Umbilical cord (tissue), 2 donors: ENCODE measurements at places on chromosomes 12 and 14. TPM values are rescaled to one million over a fixed set of nuclear protein-coding genes. Genes with fewer than 3 reads are reported as not detected.

GRCh38 chr12:69779928-69780327 lies 41.3 kb downstream of the RAB3IP start:
- DNase-seq: no peak

DNA sequence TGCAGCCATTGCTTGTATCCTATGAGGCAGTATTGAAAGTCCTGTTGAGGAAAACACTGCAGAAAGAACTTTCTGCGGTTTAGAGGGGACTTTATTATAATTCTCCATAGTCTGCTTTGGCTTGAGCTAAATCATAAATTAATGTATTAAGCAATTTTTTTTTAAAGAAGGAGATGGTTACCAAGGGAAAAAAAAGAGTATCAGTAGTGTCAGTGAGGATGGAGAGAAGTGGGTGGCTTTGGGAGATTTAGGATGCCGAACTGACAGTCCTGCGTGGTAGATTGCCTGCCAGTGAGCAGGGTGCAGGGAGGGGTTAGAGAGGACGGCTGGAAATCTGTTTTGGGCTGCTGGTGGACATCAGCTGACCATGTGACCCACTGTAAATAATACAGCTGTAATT lies 96.8 kb downstream of the MYRFL start:
- peak; percentile 90 for DNase-seq

DNA sequence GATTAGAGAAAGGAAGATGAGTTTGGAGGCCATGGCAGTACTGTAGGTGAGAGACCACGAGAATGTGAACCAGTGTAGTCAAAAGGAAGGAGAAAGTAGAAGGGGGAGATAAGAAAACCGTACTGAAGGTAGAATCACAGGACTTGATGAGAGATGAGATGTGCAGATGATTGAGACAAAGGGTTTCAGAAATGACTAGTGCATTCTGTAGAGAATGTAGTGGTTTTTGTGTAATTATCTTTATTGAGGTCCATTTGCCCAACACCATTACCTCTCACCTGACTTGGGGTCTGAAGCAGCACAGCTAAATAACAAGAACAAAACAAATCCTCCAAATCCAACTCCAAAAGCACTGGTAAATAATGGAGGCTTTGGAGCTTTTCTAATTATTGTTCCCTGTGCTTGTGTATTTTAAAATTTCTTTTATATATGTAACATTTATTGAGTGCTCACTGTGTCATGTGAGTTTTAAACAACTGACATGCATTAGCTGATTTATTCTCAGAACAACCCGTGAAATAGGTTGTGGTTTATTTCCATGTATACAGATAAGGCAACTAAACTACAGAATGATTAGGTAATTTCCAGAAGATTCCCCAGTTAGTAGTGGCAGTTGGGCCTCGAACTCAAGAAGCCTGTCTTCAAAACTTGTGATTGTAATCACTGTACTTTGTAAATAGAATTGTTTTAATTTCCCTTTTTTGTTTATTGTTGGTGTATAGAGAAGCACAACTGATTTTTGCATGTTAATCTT lies 390.0 kb downstream of the AEBP2 start:
- no peak for DNase-seq

- DNase-seq: no peak
These were observed 32.0 kb downstream of the PRKD1 start for GRCh38 chr14:29895591-29896083.

DNA sequence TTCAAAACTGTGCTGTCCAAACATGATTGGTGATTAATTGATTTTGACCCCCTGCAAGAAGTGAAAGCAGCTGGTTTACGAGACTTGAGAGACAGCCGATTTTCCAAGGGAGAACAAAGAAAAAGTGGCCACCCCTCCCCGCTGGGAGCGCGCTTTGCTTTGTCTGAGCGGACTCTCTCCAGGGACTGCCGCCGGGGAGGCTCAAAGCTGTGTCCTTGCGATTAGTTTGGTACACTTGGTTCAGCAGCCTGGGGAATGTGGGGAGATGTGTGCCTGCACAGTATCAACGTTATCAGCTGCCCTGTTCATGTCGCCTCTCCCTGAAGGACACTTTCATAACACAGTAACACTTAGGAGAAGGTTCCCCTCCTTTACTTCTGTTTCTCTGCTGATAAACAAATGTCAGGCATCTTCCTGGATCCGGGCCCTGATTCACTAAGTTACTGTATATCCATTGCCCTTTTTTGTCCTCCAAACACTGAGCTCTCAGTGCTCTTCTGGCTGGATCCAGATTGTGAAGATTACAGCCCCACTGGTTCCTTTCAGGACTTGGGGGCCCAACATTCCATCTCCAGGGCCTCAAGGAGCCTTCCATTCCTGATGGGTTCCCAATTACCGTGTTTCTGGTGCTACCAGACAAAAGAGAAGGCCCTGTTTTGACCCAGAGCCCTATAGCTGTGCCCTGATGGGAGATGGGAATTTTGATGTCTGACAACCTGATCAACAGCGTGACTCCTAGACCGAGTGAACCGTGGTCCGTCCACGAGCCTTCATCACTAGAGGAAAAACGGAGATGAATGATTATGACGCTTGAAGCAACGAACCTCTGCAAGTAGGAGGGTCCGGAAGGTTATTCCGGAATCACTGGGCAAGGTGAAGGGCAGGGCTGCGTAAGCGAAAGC lies 31.7 kb upstream of the TUBA1C start:
- DNase-seq: peak; percentile 77

DNA sequence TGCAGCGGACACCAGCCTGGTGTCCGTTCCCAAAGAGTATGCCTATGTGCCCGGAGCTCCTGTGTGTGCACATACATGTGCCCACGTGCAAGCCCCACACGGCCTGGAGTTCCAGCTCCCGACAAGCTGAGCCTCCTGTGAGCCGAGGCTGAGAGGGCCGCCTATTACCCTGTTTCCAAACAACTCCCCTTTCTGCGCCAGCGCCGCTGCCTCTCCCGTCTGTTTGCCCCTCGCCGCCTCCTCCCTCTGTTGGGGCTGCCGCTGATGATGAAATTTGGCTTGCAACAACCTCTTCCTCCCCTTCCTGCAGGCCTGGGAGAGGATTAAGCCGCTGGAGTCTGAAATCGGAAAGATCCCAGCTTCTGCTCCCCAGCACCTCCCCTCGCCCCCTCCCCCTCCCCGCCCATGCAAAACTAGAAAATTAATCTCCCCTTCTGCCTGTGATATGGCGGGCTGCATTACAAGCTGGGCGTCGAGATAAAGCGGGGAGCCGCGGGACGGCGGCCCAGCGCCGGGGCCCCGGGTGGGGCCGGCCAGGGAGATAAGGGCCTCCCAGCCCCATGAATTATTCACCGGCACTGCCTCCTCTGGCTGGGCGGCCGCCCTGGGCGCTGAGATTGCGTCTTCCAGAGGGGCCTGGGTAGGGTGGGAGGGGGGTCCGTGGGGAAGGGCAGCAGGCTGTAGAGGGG lies 6.8 kb upstream of the ASIC1 start:
- peak; percentile 97 for DNase-seq

GRCh38 chr12:124390442-124391097 lies 95.7 kb downstream of the RFLNA start:
- peak; percentile 61 for DNase-seq

GRCh38 chr12:89895591-89895990 lies 187.0 kb upstream of the ATP2B1 start:
- DNase-seq: no peak

- DNase-seq: peak; percentile 94
These were observed 17.8 kb upstream of the CD9 start for GRCh38 chr12:6182279-6182898.

GRCh38 chr12:100995201-100995600 lies 200.6 kb downstream of the ANO4 start:
- no peak for DNase-seq

GRCh38 chr12:110658878-110659277 lies 30.0 kb downstream of the HVCN1 start:
- no peak for DNase-seq

DNA sequence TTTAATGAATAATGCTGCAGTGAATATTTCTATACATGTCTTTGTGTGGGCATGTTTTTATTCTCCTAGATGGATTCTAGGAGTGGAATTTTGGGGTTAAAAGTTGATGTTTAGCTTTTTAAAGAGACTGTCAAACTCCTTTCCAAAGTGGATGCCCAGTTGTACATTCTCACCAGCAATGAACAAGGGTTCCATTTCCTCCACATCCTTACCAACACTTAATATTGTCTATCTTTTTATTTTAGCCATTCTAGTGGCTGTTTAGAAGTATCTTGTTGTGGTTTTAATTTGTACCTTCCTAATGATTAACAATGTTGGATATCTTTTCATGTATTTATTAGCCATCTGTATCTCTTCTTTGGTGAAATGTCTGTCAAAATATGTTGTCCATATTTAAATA lies 109.8 kb downstream of the SMOC1 start:
- no peak for DNase-seq

DNA sequence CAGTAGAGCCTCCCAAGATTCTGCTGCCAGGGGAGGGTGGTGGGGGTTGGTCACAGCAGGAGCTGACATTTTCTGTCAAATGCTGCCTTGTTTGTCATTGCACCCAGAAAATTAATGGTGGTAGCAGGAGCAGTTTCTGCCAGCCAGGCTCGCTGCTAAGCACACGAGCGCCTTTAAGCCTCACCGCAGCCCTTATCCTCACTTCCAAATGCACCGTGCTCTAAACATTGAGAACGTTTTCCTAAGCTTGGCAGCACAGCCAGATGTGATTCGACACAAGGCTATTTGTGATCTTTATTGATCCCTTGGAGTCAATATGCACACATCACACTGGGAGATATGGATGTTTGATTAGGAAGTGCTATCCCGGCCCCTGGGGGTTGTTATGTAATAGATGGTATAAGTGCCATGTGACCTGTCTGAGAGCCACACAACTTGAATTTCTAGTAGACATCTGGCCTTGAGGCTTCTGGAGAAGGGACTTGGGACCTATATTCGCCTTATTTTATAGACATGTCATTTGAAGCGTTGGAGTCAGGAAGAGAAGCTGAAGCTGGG lies 31.6 kb upstream of the BEGAIN start:
- DNase-seq: no peak

- no peak for DNase-seq
These were observed 1.1 kb downstream of the KMT2D start for GRCh38 chr12:49059299-49060171.

SFSWAP gene
- 17.1 TPM for total RNA-seq

CRIP1 gene
- total RNA-seq: 24.1 TPM

SLC25A47 gene
- total RNA-seq: not detected

C1S gene
- 201 TPM for total RNA-seq

AQP6 gene
- 0.48 TPM for total RNA-seq

SLC39A2 gene
- not detected for total RNA-seq
